Activated CD4-positive, alpha-beta T cell treated with anti-CD3 and anti-CD28 coated beads, Interleukin-2, amount 10 ng/mL, durations not matched to agents 24 days and 14 days (primary cell): ENCODE measurements at places on chromosomes 3 and 15. TPM values are rescaled to one million over a fixed set of nuclear protein-coding genes. Genes with fewer than 3 reads are reported as not detected.

Gene C3orf70
- 0.02 and 0.05 TPM in 2 replicates for total RNA-seq

DNA sequence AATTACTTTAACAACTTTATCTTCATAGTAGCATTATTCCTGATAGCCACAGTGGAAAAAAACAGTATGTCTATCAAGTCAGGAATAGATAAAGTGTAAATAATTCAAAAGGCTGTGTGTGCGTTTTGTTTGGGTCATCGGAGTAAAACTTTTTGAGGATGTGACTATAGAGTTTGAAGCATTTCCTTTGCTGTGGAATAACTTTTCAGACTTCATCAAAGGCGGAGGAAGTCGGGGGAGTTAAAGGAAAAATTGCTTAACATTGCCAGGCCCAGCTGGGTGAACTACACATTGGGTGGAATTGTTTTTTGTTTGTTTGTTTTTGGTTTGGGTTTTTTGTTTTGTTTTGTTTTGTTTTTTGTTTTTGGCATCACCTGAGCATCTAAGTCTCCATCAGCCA, 70.4 kb upstream of the CRTC3 start:
- no peak for DNase-seq

- no peak for DNase-seq
Observed at GRCh38 chr3:98986073-98986472, 84.6 kb upstream of the DCBLD2 start.

- peak; percentile 86 for DNase-seq
Observed at GRCh38 chr3:194487289-194488054, 670 bp upstream of the ATP13A3 start.

- no peak for DNase-seq
Observed at GRCh38 chr15:75810874-75811498, 32.3 kb upstream of the UBE2Q2 start.
